H9 (cell line): ENCODE measurements at places on chromosomes 5 and 9. TPM values are rescaled to one million over a fixed set of nuclear protein-coding genes. Genes with fewer than 3 reads are reported as not detected.

The BRIX1 gene
- total RNA-seq, result 72.2 and 77.0 TPM in 2 replicates

The N4BP3 gene
- total RNA-seq, result 32.1 and 32.4 TPM in 2 replicates

The C5orf63 gene
- total RNA-seq, result 0.55 and 1.2 TPM in 2 replicates

The WDR38 gene
- total RNA-seq, result not detected in 2 replicates

The SPOCK1 gene
- 9.8 and 10.9 TPM in 2 replicates for total RNA-seq

The SPRY4 gene
- 92.4 and 95.9 TPM in 2 replicates for total RNA-seq

The EQTN gene
- not detected in 2 replicates for total RNA-seq

The OR1Q1 gene
- total RNA-seq, result not detected in 2 replicates

The SVEP1 gene
- 0.17 and 0.24 TPM in 2 replicates for total RNA-seq

The IL9 gene
- not detected in 2 replicates for total RNA-seq

The C8G gene
- 0.96 and 1.3 TPM in 2 replicates for total RNA-seq

The CAVIN4 gene
- total RNA-seq, result 6.8 and 7.3 TPM in 2 replicates

The BSPRY gene
- 4.5 and 5.1 TPM in 2 replicates for total RNA-seq
